Activated T-helper 9 cell treated with anti-CD3 and anti-CD28 coated beads, Interleukin-2, amount 50 U/mL, for 16 hours (primary cell): ENCODE measurements at places on chromosomes 4 and X.

DNA sequence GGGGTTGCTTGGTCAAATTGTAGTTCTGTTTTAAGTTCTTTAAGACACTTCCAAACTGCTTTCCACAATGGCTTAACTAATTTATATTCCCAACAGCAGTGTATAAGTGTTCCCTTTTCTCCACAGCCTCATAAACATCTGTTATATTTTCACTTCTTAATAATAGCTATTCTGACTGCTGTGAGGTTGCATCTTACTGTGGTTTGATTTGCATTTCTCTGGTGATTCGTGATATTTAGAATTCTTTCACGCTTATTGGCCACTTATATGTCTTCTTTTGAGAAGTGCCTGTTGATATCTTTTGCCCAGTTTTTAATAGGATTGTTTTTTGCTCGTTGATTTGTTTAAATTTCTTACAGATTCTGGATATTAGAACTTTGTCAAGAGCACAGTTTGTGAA, 278.6 kb upstream of the ITM2A start:
- DNase-seq: no peak

- DNase-seq: no peak
Measured at GRCh38 chr4:107011312-107011711, 24.8 kb downstream of the DKK2 start.

- no peak for DNase-seq
Measured at GRCh38 chr4:182644683-182645050, 272.5 kb downstream of the DCTD start.

GRCh38 chr4:128525387-128525786, 237.8 kb upstream of the PGRMC2 start:
- no peak for DNase-seq

GRCh38 chr4:144289667-144290428, 149.3 kb upstream of the GYPA start:
- no peak for DNase-seq

GRCh38 chr4:124943145-124943889, 230.8 kb upstream of the ANKRD50 start:
- no peak for DNase-seq

DNA sequence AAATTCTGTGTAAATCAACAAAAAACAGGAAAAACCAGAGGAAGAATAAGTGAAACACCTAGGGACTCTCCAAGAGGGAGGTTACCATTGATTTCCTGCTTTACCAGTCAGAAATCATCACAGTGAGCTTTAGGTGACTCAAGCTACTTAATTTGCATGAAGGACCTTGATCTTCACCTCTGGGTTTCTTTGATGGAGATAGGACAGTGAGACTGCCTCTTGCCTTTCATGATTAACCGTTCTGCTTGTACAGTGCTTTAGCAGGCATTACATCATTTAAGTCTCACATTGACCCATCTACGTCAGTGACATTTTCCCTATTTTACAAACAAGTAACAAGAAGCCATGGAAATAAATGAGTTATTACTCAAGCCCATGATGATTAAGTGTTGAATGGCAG, 3.4 kb upstream of the GK start:
- no peak for DNase-seq

DNA sequence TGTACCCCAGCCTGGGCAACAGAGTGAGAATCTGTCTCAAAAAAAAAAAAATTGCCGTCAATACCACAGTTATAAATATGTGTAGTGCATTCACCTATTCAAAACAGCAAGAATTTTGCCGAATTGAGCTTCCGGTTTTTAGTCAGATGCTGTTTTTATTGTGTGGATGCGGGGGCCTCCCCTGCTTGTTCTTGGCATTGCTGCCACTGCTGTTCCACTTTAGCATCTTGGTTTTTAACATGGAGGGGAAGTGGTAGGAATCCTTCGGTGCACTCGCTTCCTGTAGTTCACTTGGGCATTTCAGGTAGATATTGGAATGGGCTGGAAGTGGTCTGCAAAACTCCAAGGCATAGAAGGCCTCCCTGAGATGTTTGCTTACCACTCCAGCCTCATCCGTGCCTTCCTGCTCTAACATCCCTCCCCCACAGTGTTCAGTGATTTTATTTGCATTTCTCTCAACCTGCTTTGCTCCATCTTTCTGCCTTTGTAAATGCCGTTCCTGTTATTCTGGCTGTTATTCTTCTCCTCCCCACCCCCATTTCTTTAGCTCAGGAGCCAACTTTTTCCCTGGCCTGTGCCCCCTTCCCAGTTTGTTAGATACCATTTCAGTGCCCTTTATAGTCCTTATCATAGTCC, 25.5 kb downstream of the MOB1B start:
- no peak for DNase-seq

DNA sequence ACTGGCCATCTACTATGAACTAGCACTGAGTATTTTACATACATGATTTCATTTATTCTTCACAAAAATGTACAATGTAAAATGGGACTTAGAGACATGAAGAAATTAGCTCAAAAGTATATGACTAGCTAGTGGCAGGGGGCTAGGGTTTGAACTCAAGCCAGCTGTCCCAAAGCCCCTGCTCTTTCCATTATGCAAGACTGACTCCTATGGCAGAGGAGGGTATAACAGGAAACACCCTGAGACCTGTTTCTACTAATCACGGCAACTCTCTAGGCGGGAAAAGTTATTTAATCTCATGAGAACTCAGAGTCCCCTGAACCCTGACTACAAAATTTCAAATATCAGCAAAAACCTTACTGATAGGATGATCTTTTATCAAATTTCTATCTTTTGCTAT, 150.6 kb downstream of the PRDM5 start:
- no peak for DNase-seq

DNA sequence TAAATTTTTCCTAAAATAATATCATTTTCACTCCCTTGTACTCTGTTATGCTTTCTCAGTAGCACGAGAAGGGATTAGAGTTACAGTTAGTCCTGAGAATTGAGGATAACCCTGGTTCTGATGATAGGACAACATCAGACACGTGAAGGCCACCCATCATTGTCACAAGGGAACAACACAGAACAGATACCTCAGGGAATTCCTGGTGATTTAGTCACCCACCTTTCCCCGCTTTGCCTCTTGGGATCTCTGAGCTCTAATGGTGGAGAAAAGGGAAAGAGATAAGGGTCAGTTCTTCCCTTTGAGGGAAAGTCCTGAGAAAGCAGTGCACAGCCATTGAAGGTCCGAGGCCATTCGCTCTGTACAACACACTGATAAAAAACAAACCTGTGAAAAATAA, 112.3 kb upstream of the GALNT7 start:
- no peak for DNase-seq

DNA sequence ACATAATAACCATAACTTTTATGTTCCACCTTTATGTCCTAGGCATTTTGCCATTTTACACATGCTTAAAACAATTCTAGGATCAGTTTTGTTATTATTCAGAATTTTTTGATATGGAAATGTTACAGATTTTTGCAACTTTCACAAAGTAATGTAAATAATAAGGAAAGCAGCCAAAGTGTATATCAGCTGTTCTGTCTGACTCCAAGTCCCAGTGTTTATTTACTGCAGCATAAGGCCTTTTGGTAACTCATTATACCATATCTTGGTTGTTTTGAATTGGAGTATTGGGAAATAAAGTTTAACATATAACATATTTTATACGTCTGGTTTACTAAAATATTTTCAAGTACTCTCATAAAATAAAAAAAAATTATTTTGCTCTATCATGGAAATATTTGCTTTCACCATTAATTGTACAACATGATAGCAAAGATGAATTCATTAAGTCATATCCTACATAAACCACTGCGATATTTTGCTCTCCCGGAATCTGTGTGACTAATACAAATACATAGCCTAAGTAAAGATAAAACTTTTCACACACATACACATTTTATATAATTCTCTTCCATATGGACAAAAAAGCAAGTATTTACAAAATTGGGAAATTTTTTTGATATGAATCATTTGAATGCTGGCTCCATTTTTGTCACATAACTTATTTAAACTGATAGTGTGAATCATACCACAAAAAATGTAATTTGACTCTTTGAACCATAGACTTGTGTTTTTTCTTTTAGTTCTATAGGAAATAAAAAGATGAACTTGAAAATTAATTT, 399.0 kb downstream of the PABPC4L start:
- DNase-seq: no peak

GRCh38 chr4:127601029-127601428, 31.7 kb upstream of the INTU start:
- no peak for DNase-seq
